ENCODE measurements at places on chromosomes 5 and 9.

- no peak for DNase-seq
Measured at GRCh38 chr5:76691467-76692273, 24.3 kb upstream of the F2R start.

DNA sequence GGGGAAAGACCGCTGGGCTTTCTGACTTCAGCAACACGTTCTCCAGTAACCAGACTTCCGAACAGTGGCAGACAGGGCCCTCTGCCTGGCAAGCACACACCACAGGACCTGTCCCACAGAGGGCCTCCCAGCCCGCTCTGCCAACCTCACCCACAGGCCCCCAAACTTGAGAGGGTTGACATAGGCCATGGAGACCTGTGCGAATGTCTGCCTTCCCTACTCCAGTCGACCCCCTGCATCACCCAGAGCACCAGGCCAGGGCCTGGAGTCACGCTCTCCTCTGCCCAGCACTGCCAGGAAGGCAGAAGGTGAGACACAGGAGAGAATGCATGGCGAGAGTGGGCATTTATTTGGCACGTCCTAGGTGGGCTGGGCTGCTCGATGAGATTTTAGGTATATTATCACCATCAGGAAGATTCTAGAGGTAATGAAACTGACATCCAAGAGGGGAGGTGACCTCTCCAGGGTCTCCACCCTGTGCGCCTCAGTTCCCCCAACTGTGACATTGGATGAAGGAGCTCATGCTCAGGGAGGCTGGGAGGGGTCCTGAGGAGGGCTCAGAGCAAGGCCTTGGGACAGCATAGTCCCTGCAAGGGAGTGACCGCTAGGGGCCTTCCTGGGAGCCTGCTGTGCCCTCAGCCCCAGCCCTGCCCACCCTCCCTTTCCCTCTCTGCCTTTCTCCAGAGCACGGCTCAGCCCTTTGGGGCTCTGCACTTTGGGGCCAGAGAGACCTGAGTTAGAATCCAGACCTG, 54.9 kb downstream of the DUSP1 start:
- DNase-seq, result no peak

GRCh38 chr9:94921092-94921471, 194.6 kb downstream of the AOPEP start:
- no peak for DNase-seq

GRCh38 chr5:18433336-18433735, 799.1 kb downstream of the TAF11L14 start:
- DNase-seq, result no peak

GRCh38 chr9:100670719-100671118, 92.8 kb downstream of the CAVIN4 start:
- no peak for DNase-seq

- DNase-seq, result peak; percentile 90
Measured at GRCh38 chr9:93134015-93134739, at the start of gene NINJ1. NINJ1 (minus strand) TSS chr9:93134251; CDS start chr9:93134217, 34 bp downstream.

DNA sequence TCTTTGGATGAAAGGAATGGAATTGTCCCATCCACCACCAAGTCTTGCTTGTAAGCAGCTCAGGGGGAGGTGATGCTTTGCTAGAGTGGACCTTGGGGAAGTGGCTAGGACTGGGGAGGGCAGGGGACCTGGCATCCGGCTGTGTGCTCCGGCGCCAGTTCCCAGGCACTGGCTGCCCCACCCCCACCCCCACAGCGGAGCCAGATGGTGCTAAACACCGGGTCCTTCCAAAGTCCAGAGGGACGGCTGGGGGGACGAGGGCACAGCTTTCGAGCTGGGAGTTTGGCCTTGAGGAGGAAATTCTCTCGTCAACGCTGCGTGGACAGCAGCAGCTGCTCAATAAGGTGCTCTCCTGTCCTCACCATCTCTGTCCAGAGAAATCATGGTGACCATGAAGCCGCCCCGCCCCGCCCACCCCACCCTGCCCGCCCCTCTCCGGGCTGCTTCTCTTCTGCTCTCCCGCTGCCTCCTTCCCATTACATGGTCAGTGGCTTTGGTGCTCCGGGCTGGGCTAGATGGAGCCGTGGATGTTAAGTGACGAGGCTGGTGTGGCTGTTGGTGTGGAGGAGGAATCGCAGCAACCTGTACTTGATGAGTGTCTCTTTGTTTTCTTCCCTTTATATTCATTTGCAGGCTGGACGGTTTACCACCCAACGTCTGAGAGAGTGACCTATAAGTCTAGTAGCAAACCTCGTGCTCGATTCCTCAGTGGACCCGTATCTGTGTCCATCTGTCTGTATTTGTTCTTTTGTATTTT, 115.7 kb downstream of the WNK2 start:
- no peak for DNase-seq

- DNase-seq, result no peak
Measured at GRCh38 chr5:154059583-154059982, 20.8 kb downstream of the MFAP3 start.

GRCh38 chr5:56671571-56671970, 143.8 kb upstream of the MAP3K1 start:
- no peak for DNase-seq

DNA sequence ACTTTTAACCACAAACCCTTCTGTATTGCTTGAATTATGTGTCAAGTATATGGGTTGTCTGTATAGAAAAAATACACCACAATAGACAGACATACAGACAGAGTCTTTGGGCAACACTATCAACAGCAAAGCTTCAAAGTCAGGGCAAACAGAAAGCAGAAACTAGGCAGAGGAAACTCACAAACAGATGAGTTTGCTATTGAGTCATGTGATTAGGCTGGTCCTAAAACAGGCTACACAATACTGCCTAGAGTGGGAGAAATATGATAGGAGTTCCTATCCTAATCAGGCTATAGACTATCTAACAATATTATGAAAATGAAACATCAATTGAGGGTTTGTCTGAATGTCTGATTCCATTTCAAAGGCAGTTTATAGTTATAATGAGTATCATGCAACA, 156.4 kb downstream of the EDIL3 start:
- DNase-seq, result no peak

DNA sequence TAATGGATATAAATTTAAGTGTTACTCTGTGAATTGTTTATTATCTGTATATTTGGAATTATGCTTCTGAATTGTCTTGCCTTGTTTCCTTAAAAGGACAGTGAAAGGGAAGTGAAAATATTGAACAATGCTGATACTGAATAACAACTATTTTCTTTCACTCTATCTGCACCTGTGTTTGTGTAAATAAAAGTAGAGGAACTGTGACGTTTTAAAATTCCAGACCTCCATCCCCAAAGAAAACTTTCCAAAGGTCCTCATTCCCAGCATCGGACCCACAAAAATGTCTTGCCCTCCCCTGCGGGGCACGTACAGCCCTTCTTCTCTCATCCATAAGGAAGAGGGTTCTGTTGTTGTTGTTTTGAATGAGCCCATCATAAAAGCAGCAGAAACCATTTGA, 100.0 kb downstream of the NLN start:
- no peak for DNase-seq

DNA sequence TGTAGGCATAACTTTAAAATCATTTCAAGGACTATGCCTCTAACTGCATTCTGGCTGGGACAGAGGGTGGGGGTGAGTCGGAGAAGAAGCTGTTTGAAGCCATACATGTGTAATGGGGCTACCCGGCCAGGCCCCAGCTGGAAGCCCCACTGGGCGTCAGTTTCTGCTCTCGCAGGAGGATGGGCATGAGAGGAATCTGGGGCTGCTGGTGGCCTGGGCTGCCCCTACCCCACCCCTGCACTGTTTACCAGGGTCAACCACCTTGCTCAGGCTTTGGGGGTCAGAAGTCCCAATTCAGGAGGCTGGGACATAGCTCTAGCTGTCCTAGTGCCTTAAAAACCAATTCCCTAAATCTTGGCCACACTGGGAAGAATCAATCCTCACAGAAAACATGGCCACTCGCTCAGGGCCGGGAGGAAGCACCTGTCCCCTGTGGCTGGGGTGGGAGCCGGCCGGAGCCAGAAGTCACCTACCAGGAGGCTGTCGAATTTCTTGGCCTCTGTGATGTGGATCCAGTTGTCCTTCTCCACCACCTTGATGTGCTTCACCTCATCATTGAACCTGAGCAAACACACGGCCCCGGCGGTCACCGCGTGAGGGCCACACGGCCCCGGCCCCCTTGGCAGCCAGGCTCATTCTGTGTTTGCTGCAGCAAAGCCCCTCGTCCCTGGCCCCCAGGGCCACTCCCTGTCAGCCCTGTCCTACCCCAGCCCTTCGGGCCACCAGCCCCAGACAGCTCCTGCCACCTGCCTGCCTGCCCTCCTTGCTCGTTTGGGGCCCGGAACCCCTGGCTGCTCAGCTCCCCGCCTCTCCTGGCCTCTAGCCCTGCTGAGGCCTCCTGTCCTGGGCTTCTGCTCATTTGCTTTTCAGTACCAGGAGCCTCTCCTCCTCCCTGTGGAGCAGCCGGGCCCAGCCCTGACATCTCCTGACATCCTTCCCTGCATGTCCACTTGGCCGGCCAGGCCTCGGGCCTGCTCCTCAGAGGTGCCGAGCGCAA, 33.6 kb upstream of the SARDH start:
- DNase-seq, result no peak

DNA sequence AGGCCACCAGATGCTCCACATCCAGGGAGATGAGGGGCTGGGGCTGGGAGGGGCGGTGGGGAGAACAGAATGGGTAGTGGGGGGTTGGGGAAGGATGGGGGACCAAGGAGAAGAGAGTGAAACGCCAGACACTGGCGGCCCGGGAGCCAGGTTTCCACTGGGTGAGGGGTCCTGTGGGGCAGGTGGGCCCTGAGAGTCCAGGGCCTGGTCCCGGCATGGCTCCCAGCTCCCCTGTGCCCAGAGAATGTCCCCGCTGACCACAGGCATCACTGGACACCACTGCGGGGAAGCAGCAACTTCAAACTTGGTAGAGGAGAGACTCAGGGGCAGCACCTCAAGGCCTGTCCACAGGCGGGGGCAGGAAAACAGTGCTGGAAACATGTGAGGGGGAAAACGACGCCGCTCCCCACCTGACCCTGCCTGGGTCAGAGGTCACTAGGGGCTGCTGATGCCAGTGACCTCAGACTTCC, 13.2 kb downstream of the NINJ1 start:
- no peak for DNase-seq

- no peak for DNase-seq
Measured at GRCh38 chr5:150062216-150062922, 24.0 kb downstream of the CSF1R start.

- no peak for DNase-seq
Measured at GRCh38 chr5:10034001-10034400, 215.7 kb downstream of the ATPSCKMT start.

DNA sequence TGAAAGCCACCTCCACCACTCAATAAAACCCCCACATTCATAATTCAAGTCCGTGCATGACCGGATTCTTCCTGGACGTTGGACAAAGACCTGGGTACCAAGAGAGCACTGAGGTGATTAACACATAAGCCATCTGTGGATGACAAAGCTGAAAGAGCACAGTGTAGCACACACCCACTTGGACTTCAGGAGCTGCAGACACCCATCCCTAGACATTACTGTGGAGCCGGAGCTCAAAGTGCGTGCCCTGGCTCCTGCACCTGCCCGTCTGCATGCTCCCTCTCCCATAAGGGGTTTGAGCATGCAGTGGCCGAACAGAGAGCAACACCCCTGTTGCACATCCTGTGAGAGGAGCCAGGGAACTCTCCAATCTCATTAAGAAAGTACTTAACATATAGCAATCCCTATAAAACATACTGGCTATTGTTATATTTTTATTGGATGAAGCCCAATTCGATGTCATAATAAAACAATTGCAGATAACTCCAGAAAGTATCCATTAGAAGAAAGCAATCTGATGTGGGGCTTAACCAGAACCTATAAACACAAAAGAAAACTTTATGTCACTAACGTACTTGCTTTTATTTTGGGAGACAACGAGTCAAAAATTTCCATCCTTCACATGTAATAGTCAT, 1174.2 kb upstream of the C9orf72 start:
- DNase-seq, result no peak

GRCh38 chr9:134682026-134682425, 40.4 kb downstream of the COL5A1 start:
- no peak for DNase-seq

DNA sequence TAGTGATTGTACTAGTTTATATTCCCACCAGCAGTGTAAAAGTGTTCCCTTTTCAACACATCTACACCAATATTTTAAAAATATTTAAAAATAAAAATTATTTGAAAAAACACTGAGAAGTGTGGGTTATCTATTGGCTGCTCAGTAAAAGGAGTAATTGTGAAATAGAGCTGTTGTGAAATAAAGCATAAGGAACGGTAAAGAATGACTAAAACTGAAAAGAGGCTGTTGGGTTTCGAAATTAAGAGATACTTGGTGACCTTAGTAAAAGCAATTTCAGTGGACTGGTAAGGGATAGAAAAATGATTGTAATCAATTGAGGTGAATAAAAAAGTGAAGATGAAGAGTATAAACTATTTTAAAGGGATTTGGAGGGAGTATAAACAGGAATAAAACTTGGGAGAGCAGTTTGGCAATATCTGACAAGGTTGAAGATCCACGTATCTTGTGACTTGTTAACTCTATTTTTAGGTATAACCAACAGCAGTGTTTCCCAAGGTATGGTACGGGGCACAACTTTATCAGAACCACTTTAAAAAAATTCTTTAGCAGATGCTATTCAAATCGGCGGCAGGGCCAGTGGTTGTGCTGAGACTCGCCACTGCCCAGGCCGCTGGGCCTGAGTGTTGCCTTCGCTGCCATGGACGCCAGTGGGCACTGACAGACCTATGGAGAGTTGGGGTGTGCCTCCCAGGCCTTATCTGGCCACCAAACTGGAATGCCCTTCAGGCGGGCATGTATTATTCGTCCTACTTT, 63.3 kb downstream of the TMEM38B start:
- no peak for DNase-seq

DNA sequence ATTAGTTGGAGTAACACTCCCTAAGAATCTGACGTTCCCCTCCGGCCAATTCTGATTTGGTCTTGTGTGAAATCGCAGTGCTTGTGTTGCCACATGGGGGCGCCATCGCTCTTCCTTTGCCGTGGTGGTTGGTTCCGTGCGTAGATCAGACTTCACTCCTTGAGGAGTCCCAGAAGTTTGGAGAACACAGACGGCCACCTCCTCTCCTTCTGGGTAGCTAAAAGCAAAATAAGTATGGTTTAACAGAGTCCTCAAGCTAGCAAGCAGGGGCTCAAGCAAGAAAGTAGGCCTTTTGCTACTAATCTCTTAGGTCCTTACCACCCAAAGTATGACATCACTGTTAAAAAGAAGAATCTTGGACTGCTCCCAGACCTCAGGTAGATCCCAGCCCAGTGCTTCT, 59.5 kb downstream of the HSPA4 start:
- peak; percentile 90 for DNase-seq

GRCh38 chr5:31639481-31640411, 815 bp downstream of the PDZD2 start:
- peak; percentile 28 for DNase-seq

- DNase-seq, result peak; percentile 13
Measured at GRCh38 chr9:92730897-92731296, 33.7 kb downstream of the BICD2 start.

All from stimulated activated CD8-positive, alpha-beta memory T cell treated with anti-CD3 and anti-CD28 coated beads, Interleukin-4, amount 100 ng/mL, for 48 hours (primary cell).